ENCODE measurements at places on chromosomes 12 and 14.

DNA sequence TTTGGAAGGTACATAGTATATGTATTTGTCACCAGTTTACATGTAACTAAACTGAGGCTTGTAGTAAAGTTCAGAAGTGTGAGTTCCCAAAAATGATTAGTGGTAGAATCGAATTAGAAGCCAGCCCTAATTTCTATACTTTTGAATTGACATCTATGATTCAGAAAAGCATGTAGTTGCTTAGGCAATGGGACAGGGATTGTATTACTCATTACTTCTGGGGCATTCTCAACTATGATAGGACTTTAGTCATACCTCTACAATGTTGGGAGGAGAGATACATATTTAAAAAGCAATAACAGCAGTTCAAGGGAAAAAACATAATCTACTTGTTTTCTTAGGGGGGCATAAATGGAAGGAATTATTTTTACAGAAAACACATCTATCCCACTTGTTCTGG is 277.9 kb upstream of the E2F7 start:
- no peak for DNase-seq

DNA sequence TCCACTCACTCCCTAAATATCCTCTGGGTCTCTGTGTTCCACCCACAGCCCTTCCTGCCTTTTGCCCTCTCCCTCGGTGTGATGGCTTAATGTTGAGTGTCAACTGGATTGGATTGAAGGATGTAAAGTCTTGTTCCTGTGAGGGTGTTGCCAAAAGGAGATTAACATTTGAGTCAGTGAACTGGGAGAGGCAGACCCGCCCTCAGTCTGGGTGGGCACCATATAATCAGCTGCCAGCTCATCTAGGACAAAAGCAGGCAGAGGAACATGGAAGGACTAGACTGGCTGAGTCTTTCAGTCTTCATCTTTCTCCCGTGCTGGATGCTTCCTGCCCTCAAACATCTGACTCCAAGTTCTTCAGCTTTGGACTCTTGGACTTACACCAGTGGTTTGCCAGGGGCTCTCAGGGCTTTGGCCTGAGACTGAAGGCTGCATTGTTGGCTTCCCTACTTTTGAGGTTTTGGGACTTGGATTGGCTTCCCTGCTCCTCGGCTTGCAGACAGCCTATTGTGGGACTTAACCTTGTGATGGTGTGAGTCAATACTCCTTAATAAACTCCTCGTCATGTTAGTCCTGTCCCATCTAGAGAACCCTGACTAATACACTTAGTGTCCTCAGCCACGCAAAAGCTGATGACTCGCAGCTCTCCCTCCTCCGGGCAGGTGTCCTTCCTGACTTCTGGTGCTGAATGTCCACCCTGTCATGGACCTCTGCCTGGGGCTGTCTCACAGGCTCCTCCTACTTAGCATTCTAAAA is 5.9 kb downstream of the DGLUCY start:
- no peak for DNase-seq

- DNase-seq, result no peak
Observed at GRCh38 chr12:68980476-68981212, 47.7 kb upstream of the CPM start.

DNA sequence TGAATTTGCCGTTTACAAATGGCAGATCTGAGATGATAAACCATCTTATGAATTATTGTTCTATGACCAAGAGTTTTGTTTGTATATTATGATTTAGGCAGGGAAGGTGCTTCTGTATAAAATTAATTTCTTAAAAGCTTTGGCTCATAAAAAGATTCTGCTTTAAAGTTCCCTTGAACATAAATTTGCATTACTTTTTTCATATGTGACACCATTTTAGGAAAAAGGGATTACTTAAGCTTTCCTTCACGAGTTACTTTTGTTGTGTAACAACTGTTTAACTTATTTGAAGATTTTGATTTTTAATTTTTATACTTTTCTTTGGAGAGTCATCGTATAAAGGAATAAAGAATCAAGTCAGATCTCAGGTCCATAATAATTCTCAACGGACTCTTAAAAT is 3.3 kb downstream of the ETNK1 start:
- DNase-seq, result no peak

- no peak for DNase-seq
Observed at GRCh38 chr14:31400031-31400638, 20.2 kb downstream of the HEATR5A start.

DNA sequence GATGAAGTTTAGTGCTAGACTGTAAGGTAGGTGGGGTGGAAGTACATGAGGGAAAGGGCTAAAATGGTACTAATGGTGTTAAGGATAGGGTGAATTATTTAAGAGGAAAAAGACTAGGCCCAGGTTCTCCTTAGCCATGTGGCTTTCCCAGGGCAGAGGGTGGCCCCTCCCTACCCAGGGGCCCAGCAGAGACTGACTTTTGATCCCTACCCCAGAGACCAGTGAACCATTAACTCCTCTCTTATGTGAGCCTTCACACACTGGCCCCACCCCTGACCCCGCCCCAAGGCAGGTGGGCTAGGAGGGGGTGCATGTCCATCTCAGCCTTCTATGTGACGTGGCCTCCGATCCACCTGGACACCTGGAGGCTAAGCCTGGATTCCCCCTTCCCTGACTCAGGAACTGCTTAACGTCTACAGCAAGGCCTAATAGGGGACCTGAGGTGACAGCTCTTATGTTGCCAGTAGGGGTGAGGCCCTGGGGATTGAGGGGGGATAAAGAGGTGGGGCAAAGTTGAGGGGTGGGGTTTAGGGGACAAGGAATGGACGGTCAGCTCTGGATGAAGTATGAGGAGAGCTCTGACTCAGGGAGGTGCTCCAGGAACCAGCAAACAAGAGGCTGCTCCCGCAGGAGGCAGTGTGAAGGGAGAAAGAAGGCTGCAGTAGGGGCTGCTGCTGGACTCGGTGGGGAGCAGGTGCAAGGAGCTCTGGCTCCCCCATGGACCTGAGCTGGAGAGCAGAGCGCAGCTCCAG is 757 bp downstream of the SLC39A5 start:
- no peak for DNase-seq

DNA sequence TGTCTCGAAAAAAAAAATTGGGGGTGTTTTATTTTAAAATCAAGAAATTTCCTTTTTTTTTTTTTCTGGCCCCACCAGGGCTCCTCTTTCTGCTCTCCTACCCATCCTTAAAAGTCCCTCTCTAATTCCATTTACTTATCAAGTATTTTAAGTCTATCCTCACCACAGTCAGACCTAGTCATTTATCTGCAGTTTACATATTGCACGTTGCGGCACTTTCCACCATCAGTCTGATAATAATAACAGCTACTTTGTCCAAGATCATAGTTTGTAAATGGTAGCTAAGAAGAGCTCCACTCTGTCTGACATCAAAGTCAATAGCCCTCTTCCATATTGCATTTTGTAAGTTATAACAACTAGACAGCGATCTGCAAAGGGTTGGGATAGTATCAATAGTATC is 23.6 kb upstream of the CAND1 start:
- DNase-seq, result no peak
